ENCODE measurements at places on chromosomes 2 and 18.

DNA sequence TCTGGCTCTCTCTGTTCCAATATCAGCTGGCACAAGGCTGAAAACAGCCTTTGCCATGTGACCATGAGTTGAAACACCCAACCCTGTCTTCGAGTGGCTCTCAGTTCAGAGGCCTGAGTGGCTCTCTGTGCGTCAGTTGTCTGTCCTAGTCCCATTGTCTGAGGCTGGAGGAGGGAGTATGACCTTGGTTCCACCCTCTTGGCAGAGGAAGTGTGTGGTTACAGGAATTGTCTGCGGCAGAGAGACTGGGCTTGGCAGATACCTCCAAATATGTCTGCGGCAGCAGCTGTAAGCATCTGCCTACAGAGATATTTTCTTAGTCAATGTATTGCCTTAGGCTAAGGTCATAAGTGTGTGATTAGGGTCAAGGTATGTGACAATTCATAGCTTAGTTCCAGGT, 32.6 kb downstream of the CNGA3 start:
- DNase-seq = peak; percentile 45

GRCh38 chr18:52615943-52616342, 275.9 kb downstream of the DCC start:
- no peak for DNase-seq

- DNase-seq = peak; percentile 68
Observed at GRCh38 chr18:78632111-78632541, 347.5 kb upstream of the SALL3 start.

GRCh38 chr2:126976721-126977328, 78.1 kb downstream of the TEX51 start:
- DNase-seq = no peak

- no peak for DNase-seq
Observed at GRCh38 chr18:9542924-9543323, 67.6 kb downstream of the RALBP1 start.
